ENCODE measurements at places on chromosomes 3 and 15. TPM values are rescaled to one million over a fixed set of nuclear protein-coding genes. Genes with fewer than 3 reads are reported as not detected.

The ZPLD1 gene
- total RNA-seq, result not detected

The GPR149 gene
- not detected for total RNA-seq

The CLSTN2 gene
- total RNA-seq, result 1.7 TPM

The WDR76 gene
- 0.89 TPM for total RNA-seq

DNA sequence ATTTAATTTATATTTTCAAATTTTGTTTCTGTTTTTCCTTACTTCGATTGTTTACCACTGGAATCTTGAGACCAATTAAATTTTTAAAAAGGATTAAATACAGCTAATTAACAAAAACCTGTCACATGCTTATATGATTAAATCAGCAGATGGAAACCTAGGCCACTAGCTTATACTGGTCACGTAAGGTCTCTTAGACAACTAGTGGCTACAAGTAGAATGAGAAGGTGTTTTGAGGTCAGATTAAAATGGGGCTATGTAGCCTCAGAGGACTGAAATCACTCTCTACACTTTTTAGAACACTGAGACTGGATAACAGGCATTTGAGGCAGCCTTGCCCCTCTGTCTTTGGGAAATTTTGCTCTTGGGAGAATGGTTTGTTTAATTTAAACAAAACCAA is 246.5 kb upstream of the ONECUT1 start:
- H3K4me1 ChIP-seq, result no peaks in the 10 kb centered on the region
- H3K36me3 ChIP-seq, result no peaks in the 10 kb centered on the region
- DNase-seq, result no peak
- no peak overlapping the region for H3K4me3 ChIP-seq
- H3K27ac ChIP-seq, result no peak overlapping the region

DNA sequence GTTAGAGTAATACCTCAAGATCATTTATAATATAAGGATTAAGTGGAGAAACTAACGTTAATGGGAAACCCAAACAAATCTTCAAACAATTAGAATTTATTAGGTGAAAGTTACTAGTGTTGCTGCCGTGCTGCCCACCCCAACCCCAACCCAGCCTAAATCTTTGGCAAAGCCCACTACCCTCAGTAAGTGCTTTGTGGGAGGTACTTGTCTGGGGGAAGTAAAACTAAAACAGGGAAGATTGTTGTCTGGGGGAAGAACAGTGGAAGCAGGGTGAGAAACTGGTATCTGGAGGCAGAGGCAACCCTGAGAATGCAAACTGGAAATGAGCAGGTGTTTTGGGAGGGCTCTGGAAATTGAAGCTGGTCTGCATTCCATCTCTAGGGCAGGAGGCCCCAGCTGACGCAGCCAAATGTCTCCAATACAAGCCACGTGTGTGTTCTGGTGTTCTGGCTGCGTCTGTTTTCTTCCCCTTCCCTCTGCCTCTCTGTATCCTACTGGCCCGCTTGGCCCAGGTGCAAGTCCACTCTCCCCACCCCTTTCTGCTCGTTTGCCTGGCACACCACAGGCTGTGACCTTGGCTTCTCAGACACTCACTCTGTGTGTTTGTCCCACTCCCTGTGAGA is 32.7 kb downstream of the FEM1B start:
- H3K4me1 ChIP-seq, result peaks cover 2% of the 10 kb centered on the region
- no peaks in the 10 kb centered on the region for H3K27me3 ChIP-seq
- DNase-seq, result no peak
- H3K36me3 ChIP-seq, result no peaks in the 10 kb centered on the region
- no peak overlapping the region for H3K27ac ChIP-seq

- H3K4me1 ChIP-seq, result no peaks in the 10 kb centered on the region
- no peak overlapping the region for H3K4me3 ChIP-seq
- no peak for DNase-seq
- no peaks in the 10 kb centered on the region for H3K27me3 ChIP-seq
- no peak overlapping the region for H3K27ac ChIP-seq
Measured at GRCh38 chr3:170605490-170605889, 19.6 kb upstream of the SLC7A14 start.

GRCh38 chr15:68735610-68736009 is 85.1 kb downstream of the ANP32A start:
- peaks cover 5% of the 10 kb centered on the region for H3K4me1 ChIP-seq
- H3K4me3 ChIP-seq, result no peak overlapping the region
- no peak overlapping the region for H3K27ac ChIP-seq
- no peak for DNase-seq
- H3K36me3 ChIP-seq, result no peaks in the 10 kb centered on the region
- no peaks in the 10 kb centered on the region for H3K27me3 ChIP-seq

DNA sequence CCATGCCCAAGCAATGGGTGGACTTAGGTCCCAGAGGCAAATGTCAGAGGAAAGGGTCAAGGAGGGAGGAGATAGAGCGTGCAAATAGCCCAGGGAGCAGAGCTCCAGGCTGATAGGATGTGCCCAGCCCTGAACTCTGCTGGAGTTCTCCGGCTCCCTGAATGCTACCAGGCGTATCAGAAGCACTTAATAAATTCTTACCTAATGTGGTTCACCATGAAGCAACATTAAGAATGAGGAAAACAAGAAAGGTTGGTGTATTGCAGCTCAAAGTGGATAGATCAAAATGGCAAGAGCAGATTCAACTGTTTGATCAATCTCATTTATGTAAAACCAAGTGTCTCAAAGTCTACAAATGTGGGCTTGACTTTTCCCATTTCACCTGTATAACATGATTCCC is 38.3 kb downstream of the PXYLP1 start:
- no peak overlapping the region for H3K27ac ChIP-seq
- DNase-seq, result no peak
- no peaks in the 10 kb centered on the region for H3K36me3 ChIP-seq
- H3K27me3 ChIP-seq, result no peaks in the 10 kb centered on the region

DNA sequence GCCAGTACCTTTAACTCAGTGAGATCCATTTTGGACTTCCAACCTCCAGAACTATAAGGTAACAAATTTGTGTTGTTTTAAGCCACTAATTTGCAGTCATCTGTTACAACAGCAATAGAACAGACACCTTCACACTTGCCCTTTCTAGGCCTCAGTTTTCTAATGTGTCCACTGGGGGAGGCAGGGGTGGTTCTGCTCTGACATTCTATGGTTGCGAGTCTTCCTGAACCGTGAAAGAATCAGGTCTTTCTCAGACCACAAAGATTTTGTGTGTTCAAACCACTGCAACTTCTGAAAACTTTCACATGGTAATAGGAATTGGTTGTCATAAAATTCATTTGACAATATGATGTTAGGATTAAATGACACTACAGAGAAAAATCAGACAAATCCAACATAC is 26.8 kb upstream of the CSTA start:
- no peaks in the 10 kb centered on the region for H3K36me3 ChIP-seq
- H3K27me3 ChIP-seq, result no peaks in the 10 kb centered on the region
- H3K4me1 ChIP-seq, result peaks cover 11% of the 10 kb centered on the region
- DNase-seq, result no peak
- H3K4me3 ChIP-seq, result no peak overlapping the region
- H3K27ac ChIP-seq, result no peak overlapping the region

DNA sequence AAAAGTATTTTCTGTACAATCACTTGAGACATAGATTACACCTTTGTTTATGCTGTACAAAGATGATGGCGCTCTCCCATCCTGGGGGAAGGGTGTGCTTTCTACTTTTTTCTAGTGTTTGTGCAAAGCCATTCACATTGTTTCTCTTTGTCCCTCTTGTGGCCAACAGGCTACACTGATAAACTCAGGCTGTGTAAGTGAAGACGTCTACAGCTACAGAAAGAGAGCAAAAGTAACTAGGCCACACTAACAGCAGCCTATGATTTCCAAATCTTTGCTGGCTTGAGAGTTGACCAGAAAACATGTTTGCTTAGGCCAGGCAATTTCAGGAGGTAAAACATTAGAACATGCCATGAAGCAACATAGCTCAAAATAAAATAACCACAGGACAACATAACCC is 75.1 kb downstream of the FOXB1 start:
- H3K27ac ChIP-seq, result no peak overlapping the region
- H3K27me3 ChIP-seq, result no peaks in the 10 kb centered on the region
- H3K4me3 ChIP-seq, result no peak overlapping the region
- no peak for DNase-seq

DNA sequence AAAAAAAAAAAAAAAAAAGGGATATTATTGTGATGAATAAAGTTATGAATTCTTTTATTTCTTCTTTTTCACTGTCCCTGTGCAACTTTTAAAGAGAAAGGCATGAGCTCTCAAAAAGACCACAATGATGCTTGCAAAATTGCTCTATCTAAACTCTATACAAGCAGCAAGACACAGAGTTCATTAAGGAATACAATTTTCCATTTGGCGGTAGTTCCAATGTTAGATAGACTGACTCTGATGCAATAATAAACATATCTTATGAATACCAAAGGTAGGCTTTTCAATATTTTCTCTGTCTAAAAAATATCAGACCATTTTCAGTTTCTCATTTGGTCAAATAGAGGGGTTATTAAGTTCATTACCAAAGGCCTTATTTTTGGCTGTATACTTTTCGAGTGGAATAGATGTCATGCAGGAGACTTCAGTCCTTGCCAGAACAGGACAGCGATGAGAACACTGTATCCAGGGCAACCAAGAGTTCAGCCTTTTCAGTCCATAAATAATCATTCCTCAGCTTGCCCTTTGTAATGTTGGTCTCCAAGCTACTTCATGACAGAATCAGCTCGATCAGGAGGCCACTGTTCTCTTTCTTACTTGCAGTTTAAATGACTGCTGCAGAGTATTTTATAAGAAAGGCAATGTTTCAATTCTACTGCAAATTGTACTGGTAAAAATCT is 162.9 kb upstream of the FAM3D start:
- no peak for DNase-seq
- no peaks in the 10 kb centered on the region for H3K4me1 ChIP-seq
- no peaks in the 10 kb centered on the region for H3K36me3 ChIP-seq
- H3K27me3 ChIP-seq, result no peaks in the 10 kb centered on the region
- H3K4me3 ChIP-seq, result no peak overlapping the region
- H3K27ac ChIP-seq, result no peak overlapping the region

DNA sequence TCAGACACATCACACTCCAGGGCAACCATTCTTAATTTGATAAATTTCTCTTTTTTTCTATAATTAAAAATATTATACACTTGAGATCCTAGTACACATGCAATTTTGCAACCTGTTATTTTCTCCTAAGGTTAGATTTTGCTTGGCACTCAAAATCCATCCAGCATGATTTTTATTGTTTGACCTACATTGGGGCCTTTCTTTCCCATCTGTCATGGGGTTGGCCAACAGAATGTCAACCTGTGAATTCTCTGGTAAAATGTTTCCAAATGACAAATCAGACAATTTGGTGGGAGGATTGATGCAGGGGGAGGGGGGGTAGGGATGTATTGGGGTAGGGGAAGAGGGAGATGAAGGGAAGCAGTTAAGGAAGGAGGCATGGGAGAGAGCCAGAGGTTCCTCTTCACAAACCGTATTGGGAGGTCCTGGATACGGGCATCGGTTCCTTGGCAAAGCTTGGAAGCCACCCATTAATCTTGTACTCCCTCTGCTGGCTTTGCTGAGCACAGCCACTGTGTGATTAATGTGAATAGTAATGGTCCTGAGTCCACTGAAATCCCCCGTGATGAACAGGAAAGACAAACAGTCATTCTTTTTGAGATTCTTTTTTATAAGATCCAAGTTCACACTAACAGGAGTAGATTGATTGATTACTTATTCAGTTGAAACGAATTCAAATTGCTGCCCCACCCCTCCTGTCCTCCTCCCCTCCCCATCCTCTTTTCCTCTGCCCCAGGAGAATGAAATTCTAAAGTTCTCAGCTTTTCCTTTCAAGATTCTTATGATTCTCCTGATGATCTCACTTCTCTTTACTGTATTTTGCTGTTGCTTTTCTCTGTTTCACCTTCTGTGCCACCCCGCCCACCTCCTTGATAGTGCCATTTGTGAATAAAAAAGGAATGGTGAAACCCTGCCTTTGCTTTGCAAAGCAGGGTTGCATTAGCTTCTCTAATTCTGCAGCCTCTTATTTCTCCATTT is 82.2 kb upstream of the SLC25A26 start:
- H3K4me3 ChIP-seq, result no peak overlapping the region
- H3K27me3 ChIP-seq, result no peaks in the 10 kb centered on the region
- no peaks in the 10 kb centered on the region for H3K36me3 ChIP-seq
- DNase-seq, result peak; percentile 54

DNA sequence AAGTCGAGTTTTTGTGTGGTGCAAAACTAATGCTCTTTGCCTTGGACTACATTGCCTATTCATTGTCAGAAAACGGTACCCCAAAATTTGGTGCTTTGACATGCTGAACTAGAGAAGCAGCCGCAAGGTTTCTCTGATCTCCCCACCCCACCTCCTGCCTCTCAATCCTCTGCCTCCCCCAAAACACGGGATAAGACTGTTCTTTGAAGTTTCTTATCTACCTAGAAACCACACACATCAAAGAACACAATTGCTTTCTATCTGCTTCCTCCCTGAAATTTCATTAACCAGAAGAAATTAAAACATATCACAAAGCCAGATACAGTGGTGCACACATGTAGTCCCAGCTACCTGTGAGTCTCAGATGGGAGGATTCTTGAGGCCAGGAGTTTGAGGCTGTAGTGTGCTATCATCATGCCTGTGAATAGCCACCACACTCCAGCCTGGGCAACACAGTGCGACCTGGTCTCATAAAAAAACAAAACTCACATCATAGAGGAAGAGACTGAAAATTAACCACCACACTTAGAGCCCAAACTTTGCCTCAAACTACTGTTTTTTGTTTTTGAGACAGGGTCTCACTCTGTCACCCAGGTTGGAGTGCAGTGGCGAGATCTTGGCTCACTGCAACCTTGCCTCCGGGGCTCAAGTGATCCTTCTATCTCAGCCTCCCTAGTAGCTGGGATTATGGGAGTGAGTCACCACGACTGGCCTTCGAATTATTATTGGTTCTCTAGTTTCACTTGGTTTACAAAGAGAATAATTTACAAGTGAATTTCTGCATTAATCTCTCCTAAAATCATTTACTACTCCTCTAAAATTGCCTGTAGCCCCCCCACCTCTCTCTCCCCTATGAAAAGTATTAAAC is 2.7 kb upstream of the PCNP start:
- H3K27me3 ChIP-seq, result no peaks in the 10 kb centered on the region
- no peak overlapping the region for H3K4me3 ChIP-seq
- no peak for DNase-seq
- H3K27ac ChIP-seq, result no peak overlapping the region
- H3K4me1 ChIP-seq, result peaks cover 16% of the 10 kb centered on the region

GRCh38 chr15:90184119-90184785 is 16.9 kb upstream of the SEMA4B start:
- peak; percentile 84 for DNase-seq
- no peaks in the 10 kb centered on the region for H3K27me3 ChIP-seq
- H3K36me3 ChIP-seq, result no peaks in the 10 kb centered on the region
- H3K4me1 ChIP-seq, result peaks cover 34% of the 10 kb centered on the region
- no peak overlapping the region for H3K4me3 ChIP-seq

GRCh38 chr3:171064461-171064860 is 37.9 kb upstream of the SLC2A2 start:
- no peak for DNase-seq
- no peak overlapping the region for H3K4me3 ChIP-seq
- H3K4me1 ChIP-seq, result no peaks in the 10 kb centered on the region

DNA sequence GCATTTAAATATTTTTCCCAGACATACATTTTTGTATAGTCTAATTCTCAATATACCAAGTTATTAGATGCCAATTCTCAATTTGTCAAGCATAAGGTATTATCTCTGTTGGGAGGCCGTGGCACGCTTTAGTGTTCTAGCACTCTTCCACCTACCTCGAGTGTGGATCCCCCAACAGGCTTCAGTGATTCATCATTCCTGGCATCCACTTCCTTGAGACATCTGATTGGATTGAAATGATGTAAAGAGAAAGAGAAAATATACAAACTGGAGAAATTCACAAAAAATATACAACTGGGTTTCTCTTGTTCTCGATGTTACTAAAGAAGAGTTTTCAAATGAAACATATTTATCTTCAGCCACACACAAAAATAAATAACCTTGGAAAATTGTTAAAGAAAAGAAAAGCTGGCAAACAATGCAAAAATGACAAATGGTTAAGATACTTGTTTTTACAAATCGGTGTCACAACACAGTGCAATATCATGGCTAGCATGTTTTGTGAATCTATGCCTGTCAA is 218.0 kb upstream of the CDIN1 start:
- DNase-seq, result no peak
- peaks cover 20% of the 10 kb centered on the region for H3K4me1 ChIP-seq
- no peak overlapping the region for H3K27ac ChIP-seq
- no peaks in the 10 kb centered on the region for H3K36me3 ChIP-seq
